ENCODE measurements at places on chromosomes 1 and 21.

- DNase-seq = no peak
These were observed 811.8 kb upstream of the ADGRL2 start for GRCh38 chr1:80988926-80989325.

DNA sequence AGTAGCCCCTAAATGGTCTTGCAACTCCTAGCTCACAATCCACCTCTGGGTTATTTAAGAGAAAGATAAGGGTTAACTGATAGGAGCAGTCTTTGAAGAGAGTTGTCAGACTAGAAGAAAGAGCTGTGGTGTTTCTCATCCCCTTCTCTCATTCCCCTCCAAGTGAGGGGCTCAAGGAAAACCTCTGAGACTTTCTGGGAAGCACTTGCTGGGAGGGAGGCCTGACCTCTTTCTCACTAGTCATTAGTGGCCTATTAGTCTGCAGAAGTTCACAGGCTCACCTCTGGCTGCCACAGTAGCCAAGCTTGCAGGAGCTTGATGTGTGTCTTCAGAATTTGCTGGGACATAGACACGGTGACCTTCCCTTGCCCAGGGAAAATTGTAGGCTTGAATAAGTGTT is 6.2 kb upstream of the GPR89A start:
- DNase-seq = no peak

GRCh38 chr1:63668298-63668697 is 75.1 kb downstream of the PGM1 start:
- no peak for DNase-seq

- no peak for DNase-seq
These were observed 814 bp downstream of the A3GALT2 start for GRCh38 chr1:33319949-33320618.

DNA sequence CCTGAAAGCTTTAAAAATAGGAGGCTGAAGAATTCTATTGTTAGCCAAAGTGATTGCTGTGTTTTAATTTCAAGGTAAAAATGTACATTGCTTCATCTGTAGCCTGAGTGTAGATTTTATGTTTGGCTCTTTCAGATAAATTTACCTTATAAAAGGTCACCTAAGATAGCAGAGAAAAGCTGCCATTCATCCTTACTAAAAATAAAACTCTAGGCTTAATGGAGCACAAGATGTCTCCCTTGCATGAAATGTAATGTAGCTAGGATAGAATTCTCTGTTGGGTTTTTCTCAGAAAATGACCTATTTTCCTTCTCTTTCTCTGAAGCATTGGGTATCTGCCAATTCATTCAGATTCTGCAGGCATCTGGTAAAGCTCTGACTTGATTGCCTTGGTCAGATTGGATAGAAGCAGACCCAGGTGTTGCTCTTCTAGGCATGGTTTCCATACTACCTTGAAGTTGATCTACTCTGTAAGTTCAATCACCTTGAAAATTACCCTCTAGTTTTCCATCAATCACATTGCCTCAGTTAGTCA is 176.6 kb upstream of the GORAB start:
- no peak for DNase-seq

DNA sequence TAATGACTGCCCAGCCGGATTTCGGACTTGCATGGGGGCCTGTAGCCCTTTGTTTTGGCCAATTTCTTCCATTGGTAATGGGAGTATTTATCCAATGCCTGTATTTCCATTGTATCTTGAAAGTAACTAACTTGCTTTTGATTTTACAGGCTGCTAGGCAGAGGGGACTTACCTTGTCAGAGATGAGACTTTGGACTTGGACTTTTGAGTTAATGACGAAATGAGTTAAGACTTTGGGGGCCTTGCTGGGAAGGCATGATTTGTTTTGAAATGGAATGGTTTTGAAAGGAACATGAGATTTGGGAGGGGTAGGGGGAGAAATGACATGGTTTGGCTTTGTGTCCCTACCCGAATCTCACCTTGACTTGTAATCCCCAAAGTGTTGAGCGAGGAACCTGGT is 9.6 kb downstream of the UBE2G2 start:
- no peak for DNase-seq

- no peak for DNase-seq
These were observed 546.2 kb upstream of the ADGRL2 start for GRCh38 chr1:81254560-81254959.

GRCh38 chr1:206460836-206461426 is 9.3 kb upstream of the IKBKE start:
- DNase-seq = no peak

DNA sequence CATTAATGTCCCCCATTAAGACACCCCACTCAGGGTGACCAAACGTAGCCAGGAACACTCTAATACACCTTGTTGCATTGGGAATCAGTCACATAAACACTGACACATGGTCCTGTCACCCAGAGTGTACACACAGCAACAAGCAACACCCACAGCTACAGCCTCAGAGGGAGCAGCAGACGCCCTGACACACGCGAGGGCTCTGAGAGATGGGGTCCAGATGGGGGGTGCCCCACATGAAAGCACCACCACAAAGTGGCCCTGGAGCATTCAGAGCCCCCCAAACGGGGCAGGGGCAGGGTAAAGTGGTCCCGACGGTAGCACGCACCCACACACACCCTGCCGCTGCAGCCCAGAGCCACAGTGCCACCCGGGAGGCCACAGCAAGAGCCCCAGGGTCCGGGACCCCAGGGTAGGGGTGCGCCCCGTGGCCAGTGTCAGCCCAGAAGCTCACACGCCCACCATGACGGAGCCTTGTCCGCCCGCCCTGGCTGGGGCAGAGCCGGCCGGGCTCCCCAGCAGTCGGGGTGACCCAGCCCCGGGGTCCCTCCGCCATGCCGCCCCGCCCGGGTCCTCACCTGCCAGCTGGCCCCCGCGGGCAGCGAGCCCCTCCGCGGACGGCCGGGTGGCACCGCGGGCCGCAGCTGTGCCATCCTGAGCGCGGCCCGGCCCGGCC is 47.3 kb downstream of the RAP1GAP start:
- no peak for DNase-seq

- DNase-seq = no peak
These were observed 170.3 kb downstream of the VPS13D start for GRCh38 chr1:12400027-12400693.

GRCh38 chr1:226779561-226779960 is 40.5 kb upstream of the ITPKB start:
- no peak for DNase-seq

DNA sequence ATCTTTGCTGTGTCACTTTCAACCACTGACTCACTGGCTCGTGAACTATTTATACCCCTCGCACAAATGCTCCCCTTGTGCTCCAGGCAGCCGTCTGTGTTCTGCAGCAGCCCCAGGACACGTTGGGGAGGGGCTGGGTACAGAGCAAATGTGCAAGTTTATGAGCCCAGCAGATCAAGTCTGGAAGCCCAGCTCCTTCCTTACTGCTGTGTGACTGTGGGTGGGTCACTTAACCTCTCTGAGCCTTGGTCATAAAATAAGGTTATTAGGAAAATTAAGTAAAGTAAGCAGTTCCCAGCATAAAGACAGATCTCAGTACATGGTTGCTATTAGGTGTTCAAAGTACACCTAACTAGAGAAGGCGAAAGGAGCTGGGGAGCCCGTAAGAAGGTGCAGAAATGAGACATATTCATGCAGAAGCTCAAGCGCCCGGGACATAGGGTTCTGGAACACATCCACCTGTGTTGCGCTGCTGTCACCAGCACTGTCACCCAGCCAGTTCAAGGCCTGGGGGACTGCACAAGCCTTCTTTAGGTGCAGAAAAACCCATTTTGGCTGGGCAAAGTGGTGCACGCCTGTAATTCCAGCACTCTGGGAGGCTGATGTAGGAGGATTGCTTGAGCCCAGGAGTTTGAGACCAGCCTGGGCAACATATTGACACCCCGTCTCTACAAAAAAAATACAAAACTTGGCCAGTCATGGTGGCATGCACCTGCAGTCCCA is 13.8 kb downstream of the EFHD2 start:
- DNase-seq = no peak

Data from NCI-H460 (cell line).